ENCODE measurements at places on chromosomes 2 and 18. TPM values are rescaled to one million over a fixed set of nuclear protein-coding genes. Genes with fewer than 3 reads are reported as not detected.

Gene PIAS2
- 20.3 TPM for total RNA-seq

Gene EMILIN1
- total RNA-seq = 23.5 TPM

Gene SH3RF3
- total RNA-seq = 8.9 TPM

Gene SCN3A
- 42.0 TPM for total RNA-seq

Gene GKN2
- total RNA-seq = 0.47 TPM

Gene NPAS2
- 7.6 TPM for total RNA-seq

Gene TTR
- total RNA-seq = 0.56 TPM

Gene MPHOSPH10
- 40.7 TPM for total RNA-seq

Gene MC5R
- not detected for total RNA-seq

Measured in motor neuron (in vitro differentiated cells).